Tongue (tissue), 3 donors: ENCODE measurements at places on chromosomes 3 and 15. TPM values are rescaled to one million over a fixed set of nuclear protein-coding genes. Genes with fewer than 3 reads are reported as not detected.
A peak's percentile ranks its signal among the peaks of the same experiment; 100 is the strongest.

The BFSP2 gene
- total RNA-seq: not detected

The PGBD4 gene
- total RNA-seq: 1.3 TPM

DNA sequence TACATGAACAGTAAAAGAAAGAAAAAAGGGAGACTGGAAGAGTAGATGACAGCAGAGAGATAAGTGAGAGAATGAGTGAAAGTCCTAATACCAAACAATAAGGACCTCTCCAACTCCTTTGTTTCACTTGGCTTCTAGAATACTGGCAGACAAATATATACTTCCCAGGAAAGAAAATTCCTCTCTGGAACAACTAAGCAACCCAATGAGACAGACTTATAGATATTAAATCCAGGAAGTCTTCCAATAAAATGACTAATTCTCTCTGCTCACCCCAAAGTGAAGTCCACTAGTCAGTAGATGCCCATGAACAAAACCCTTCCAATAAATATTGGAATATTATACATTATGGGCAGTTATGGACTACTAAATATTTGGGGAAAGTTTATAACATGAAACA is 114.2 kb downstream of the NEDD4 start:
- DNase-seq: no peak

The CFAP20DC gene
- total RNA-seq: 4.2 TPM

DNA sequence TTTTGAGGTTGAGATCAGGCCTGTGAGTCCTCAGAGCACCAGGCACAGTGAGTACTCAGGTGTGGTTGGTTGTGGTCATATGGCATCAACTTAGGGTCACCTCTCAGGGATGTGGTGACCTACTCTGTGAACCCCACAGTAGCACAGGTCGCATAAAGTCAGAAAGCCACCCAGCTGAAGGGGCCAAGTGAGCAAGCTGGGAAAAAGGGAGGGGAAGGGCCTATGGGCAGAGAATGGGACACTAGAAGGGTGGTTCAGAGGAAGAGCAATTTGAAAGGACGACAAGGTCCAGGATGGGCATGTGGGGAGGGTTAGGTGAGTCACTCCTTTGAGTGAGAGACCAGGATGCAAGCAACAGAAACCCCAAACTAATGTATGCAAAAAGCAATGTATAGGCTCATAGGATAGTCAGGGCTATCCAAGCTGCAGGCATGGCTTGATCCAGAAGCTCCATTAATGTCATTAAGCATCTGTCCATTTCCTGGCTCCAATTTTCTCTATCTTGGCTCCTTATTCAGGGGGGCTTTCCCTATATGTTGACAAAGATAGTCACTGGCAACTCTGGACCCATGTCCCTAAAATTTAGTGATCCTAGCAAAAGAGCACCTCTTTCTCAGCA is 33.5 kb downstream of the HMCES start:
- DNase-seq: peak; percentile 13

- no peak for DNase-seq
Measured at GRCh38 chr3:139547666-139548065, 8.1 kb upstream of the RBP1 start.

The CD200 gene
- 10.2 TPM for total RNA-seq

- DNase-seq: no peak
Measured at GRCh38 chr3:99365979-99366378, 272.4 kb upstream of the COL8A1 start.

GRCh38 chr3:63986146-63986545 is 37.1 kb downstream of the PSMD6 start:
- peak; percentile 46 for DNase-seq

DNA sequence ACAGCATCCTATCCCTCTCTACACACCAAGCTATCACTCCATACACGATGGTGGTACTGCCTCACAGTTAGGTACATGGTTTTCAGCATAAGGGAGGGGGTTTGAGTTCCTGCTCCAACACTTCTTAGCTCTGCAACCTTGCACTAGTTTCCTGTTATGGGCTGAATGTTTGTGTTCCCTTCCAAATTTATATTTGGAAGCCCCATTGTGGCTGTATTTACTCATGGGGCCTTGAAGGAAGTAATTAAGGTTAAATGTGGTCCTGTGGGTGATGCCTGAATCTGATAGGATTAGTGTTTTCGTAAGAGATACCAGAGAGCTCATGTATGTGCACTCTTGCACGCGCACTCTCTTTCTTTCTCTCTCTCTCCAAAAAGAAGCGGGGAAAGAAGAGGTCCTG is 259.4 kb downstream of the RORA start:
- no peak for DNase-seq

- DNase-seq: no peak
Measured at GRCh38 chr3:14204515-14205284, 26.1 kb downstream of the LSM3 start.

GRCh38 chr15:80834906-80835305 is 55.7 kb downstream of the CEMIP start:
- peak; percentile 48 for DNase-seq

The ST3GAL6 gene
- total RNA-seq: 11.6 TPM

The NR1I2 gene
- total RNA-seq: not detected

- DNase-seq: peak; percentile 76
Measured at GRCh38 chr3:69385723-69386555, at the start of gene FRMD4B. FRMD4B (minus strand) TSS chr3:69386088; CDS start chr3:69385989, 99 bp downstream.

DNA sequence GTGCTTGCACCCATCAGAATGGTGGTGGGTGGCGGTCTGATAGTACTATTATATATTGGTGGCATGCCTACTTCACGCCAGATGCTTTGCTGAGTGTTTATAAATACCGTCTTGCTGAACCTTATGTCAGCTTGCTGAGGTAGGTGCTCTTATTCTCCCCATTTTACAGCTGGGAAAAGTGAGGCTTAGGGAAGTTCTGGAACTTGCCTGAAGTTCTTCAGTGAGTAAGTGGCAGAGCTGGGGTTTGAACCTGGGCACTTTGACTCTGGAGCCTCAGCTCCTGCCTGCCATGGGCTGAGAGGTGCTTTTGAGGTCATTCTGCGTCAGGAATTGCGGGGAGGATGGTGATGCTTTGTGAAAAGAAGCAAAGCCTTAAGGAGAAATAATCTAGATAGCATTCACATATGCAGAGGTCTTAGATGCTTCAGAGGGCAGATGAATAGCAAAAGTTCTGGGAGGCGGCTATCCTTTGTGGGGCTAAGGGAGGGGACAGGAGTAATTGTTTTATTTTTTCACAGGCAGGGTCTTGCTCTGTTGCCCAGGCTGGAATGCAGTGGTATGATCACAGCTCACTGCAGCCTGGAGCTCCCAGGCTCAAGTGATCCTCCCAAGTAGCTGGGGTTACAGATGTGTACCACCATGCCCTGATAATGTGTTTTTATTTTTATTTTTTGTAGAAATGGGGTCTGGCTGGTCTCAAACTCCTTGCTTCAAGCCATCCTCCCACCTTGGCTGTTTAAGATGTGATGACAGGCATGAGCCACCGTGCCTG is 18.5 kb downstream of the ITPR1 start:
- DNase-seq: no peak

DNA sequence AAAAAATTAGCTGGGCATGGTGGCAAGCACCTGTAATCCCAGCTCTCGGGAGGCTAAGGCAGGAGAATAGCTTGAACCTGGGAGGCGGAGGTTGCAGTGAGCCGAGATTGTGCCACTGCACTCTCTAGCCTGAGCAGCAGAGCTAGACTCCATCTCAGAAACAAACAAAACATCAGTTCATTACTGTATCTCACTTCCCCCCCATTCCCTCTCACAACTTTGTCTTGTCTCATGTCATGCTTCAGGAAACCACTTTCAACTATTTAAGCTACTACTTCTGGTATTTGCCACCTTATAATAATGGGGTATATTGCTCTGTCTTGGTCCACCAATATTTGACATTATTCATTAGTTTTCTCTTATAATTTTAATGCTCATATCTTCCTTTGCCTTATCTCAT is 26.2 kb downstream of the PIK3CA start:
- no peak for DNase-seq

GRCh38 chr3:142817897-142818296 is 71.0 kb downstream of the PCOLCE2 start:
- DNase-seq: no peak

DNA sequence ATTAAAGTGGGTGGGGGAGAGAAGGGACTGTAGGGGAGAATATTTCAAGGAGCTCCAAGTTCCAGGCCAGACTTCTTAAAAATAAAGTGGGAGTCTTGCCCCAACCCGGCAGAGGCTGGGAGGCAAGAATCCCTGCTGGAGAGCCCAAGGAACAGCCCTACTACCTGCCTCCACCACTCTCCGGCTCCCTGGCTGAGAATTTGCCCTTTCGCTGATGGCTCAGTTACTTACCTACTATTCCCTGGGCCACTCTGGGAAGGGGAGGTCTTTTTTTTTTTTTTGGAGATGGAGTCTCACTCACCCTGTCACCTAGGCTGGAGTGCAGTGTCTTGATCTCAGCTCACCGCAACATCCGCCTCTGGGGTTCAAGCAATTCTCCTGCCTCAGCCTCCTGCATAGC is 15.5 kb downstream of the MYL3 start:
- DNase-seq: no peak

- peak; percentile 74 for DNase-seq
Measured at GRCh38 chr15:25501828-25502446, 63.1 kb upstream of the UBE3A start.

DNA sequence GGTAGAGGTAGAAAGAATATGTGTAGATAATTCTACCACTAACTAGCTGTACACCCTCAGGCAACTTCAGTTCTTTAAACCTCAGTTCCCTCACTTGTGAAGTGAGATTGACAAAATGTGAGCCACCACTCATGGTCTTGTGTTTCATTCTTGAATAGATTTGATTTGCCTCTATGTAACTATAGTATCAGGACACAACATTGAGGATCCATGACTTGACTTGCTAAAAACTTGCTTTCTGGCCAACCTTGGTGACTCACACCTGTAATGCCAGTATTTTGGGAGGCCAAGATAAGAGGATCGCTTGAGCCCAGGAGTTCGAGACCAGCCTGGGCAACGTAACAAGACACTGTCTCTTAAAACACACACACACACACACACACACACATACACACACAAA is 115.8 kb upstream of the FLNB start:
- no peak for DNase-seq

The GPR171 gene
- not detected for total RNA-seq

DNA sequence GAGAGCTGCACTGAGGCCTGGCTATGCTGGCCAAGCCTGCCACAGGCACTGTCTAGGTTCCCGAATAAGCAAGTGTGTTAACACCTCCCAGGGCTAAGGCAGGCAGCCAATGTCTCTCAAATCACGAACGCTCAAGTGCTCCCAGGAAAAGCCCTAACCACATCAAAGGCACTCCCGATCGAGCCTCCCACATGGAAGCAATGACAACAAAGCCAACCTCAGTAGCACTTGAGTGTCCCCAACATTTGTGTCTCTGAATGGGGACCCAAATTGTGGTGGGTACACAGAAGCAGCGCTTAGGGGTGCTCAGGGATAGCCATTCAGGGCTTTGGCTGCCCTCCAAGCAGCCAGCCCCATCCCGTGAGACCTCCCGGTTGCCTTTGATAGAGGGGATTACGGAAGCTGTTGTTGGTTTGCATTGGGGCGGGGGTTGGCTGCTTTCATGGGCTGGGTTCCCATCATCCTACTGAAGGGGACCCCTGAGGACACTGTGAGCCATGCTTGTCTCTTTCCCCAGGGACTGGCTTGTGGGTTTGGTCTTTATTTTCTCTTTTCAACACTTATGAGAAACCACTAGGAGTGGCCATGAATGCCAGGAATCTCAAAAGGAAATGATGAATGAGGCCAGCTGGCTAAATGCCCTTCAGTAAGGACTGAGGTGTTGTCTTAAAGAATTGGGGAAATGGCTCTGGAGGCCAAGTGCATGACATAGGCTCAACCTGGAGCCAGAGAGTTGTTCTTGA is 234.1 kb upstream of the FEZF2 start:
- peak; percentile 35 for DNase-seq

The THAP10 gene
- 2.7 TPM for total RNA-seq

DNA sequence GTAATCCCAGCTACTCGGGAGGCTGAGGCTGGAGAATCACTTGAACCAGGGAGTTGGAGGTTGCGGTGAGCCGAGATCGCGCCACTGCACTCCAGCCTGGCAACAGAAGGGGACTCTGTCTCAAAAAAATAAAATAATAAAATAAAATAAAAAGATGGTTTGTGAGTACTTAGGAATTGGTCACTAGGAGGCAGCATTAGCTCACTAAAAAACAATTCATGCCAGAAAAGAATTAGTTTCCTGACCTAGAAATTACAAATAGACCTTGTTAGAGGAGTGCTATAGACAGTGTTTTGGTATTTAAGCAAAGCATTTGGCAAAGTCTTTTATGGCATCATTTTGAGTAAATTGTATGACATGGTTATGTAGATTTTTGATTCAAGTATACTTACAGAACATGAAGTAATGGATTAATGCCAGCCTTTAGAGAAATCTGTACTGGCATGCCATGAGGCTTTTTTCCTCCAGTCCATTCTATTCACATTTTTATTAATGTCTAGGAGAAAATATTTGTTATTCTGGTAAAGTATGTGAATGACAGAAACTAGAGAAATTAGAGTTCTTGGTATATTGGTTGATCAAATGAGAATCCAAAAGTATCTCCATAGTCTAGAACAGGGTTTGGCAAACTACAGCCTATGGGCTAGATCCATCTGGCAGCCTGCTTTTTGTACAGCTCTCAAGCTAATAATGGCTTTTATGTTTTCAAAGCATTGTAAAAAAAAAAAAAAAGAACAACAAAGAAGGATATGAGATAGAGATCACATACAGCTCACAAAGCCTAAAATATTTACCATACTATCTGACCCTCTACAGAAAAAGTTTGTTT is 81.6 kb downstream of the LRRC49 start:
- peak; percentile 51 for DNase-seq

The C3orf22 gene
- total RNA-seq: not detected

The FSIP1 gene
- total RNA-seq: 0.10 TPM

GRCh38 chr15:29126821-29127461 is 142.7 kb downstream of the NSMCE3 start:
- no peak for DNase-seq

The NPAP1 gene
- not detected for total RNA-seq

DNA sequence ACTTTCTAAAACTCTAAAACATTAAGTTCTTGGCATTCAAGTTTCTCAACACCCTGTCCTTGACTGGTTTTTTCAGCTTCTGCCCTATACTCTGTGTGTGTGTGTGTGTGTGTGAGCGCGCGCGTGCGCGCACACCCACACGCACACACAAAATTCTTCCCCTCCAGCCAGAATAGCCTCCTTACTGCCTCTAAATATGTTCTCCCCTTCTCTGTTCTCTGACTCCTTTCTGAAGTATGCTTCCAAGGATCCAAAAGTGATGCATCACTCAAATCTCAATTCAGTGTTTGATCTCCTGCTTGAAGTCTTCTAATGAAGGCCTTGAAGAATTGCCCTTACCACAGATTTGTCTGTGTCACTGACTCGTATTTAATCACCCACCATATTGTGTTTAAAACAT is 129.8 kb downstream of the SLC25A26 start:
- DNase-seq: no peak

- DNase-seq: no peak
Measured at GRCh38 chr3:129059311-129059958, 1.1 kb upstream of the GP9 start.

The DPPA2 gene
- not detected for total RNA-seq

DNA sequence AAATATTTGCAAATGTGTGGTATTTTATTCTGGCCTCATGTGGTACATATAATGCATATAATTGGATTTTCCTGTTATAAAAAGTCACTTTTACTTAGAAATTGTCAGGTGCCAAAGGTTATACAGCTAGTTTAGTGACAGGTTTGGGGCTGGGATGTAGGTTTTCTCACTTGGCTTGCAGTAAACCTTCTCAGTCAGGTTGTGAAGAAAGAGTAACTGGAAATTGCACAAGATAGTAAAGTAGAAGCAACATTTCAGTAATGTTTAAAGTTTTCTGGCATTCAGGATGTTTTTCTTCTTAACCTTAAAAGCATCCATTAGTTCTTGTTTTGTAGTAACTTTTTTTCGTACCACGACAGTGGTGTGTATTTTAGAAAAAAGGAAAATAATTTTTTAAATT is 53.9 kb downstream of the MEF2A start:
- DNase-seq: no peak

The ITGB5 gene
- 63.3 TPM for total RNA-seq
